BJ (cell line): ENCODE measurements at places on chromosomes 3 and 15. TPM values are rescaled to one million over a fixed set of nuclear protein-coding genes. Genes with fewer than 3 reads are reported as not detected.
A peak's percentile ranks its signal among the peaks of the same experiment; 100 is the strongest.

GRCh38 chr15:99592145-99592791, 26.5 kb downstream of the MEF2A start:
- no peak for DNase-seq

DNA sequence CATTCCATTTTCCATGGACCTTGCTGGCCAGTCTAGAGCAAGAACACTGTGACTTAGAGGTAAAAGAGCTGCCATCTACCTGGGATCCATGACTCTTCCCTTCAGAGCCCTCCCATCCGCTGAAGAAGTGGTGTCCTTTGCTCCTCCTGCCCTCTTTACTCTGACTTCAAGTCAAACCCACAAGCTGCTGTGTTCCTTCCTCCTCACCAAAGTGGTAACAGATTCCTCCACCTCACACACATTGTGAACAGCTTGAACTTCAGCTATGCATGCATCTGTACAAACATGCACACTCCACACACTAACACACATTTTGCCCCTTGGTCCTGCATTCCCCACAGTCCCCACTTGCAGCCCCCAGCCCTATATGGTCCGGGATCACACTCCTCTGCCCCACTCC, 990 bp downstream of the IQCF5 start:
- no peak for DNase-seq

GRCh38 chr3:126133606-126134005, 46.8 kb downstream of the ALDH1L1 start:
- DNase-seq: no peak

Gene BTD
- 24.8 and 26.6 TPM in 2 replicates for polyA plus RNA-seq

Gene SENP8
- 3.1 and 6.0 TPM in 2 replicates for polyA plus RNA-seq

Gene NECTIN3
- 24.7 and 47.6 TPM in 2 replicates for polyA plus RNA-seq

GRCh38 chr3:50359760-50360110, 414 bp upstream of the TMEM115 start:
- no peak for DNase-seq

DNA sequence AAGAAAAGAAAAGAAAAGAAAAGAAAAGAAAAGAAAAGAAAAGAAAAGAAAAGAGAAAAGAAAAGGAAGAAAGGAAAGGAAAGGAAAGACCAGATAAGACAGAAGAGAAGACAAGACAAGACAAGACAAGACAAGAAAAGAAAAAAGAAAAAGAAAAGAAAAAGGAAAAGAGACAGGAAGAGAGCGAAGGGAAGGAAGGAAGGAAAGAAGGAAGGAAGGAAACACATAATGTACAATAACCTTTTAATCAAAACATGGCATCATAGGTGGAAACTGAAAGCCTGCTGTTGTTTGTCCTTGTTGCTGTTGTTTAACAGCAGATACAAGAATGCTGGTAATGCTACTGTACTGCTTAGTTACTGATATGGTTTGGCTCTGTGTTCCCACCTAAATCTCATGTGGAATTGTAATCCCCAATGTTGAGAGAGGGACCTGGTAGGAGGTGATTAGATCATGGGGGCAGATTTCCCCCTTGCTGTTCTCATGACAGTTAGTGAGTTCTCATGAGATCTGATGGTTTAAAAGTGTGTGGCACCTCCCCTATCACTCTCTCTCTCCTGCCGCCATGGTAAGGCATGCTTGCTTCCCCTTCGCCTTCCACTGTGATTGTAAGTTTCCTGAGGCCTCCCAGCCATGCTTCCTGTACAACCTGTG, 67.3 kb downstream of the MCF2L2 start:
- DNase-seq: no peak

DNA sequence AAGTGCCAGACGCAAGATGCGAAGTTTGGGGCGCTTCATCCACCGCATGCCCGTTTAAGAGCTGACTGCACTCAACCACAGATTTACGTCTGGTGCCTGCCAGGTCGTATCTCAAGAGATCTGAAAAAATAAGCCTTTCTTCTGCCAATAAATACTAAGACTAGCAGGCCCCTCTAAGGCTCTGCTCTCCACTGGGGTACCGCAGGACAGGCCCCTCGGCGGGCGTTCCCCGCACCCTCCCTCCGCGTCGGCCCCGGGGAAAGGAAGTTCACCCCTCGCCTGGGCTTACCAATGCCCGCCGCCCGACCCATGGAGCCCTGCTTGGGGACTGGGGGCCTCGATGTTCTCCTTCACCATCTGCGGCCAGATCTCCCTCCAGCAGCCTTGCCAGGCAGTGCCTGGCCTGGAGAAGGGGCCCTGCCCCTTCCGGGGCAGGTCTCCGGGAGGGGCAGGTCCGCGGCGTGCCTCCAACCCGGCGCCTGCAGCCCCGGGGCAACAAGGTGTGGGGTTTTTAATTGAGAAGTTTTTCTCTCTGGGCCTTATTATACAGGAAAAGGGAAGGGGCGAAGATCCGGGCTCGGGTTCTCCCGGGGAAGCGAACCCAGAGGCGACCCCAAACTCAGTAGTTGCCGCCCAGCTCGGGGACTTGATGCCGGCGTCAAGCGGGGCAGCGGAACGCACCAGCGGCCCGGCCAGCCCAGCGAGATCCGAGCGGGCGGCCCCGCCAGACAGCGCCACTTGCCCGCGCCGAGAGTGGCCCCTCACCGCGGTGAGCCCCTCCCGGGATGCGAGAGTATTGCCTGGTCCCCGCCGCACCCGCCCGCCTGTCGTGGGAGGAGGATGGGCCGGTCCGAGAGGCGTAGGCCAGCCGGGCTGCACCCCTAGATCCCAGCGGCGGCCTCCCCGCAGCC, 735 bp downstream of the GOLGA8B start:
- DNase-seq: no peak

Gene TGM5
- polyA plus RNA-seq: not detected in 2 replicates

Gene CRTC3
- polyA plus RNA-seq: 19.7 and 28.5 TPM in 2 replicates

DNA sequence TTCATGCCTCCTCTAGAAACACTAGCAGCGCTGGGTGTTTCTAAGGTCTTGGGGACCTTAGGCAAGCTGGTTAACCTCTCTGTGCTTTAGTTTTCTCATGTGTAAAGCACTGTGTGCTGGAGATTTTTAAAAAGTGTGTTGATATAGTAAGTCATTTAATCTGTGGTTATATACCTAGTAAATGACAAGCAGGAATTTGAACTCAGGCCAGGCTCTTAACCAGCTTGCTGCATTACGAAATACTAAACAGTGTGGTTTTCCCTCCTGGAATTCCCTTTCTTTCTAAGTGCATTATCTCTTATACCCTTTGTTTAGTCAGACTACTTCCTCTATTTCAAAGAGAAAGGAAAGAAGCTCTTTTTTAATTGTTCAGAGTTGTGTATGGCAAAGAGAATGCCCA, 26.5 kb downstream of the NEO1 start:
- peak; percentile 50 for DNase-seq

GRCh38 chr3:122021811-122022401, at the start of gene ILDR1:
Gene ILDR1, minus strand, starts transcription at chr3:122022247. Its CDS starts 170 bp downstream, at chr3:122022077.
- DNase-seq: no peak

GRCh38 chr15:47620960-47621681, 96.2 kb upstream of the SEMA6D start:
- no peak for DNase-seq

DNA sequence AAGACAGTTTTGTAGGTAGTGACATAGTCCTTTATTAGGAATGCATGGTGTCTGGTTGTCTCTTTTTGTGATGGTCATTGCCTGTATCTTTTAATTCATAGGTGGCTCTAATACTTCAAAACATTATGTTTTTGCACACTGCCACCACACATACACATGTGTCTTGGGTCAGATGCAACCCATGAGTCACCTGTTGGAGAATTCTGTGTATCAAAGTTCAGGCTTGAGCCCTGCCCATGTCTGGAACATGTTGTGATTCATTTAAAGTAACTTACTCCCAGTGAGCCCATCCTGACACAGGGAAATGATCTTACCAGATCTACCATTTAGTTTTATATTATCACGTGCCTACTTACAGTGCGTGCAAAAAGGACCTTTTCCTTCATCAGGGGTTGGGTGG, 142.7 kb downstream of the GHSR start:
- no peak for DNase-seq

DNA sequence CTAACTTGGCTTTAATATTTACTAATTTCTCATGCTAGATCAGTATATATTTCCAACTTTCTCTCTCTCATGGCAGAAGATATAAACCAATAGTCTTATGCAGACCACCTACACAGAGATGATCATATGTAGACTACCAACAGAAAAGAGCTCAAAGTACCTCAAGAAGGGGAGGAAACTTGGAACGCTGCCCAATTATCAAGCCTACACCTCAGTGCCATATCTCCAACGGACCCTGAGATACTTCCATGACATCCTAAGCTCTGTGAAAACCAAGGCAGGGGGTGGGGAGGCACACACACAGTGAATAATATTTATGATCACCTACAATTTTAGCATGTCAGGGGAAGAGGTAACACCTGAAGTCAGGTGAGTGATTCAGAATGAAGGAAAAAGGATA, 100.6 kb downstream of the STAG1 start:
- DNase-seq: no peak

- no peak for DNase-seq
These were observed 54.7 kb downstream of the CLDN11 start for GRCh38 chr3:170473358-170473757.

DNA sequence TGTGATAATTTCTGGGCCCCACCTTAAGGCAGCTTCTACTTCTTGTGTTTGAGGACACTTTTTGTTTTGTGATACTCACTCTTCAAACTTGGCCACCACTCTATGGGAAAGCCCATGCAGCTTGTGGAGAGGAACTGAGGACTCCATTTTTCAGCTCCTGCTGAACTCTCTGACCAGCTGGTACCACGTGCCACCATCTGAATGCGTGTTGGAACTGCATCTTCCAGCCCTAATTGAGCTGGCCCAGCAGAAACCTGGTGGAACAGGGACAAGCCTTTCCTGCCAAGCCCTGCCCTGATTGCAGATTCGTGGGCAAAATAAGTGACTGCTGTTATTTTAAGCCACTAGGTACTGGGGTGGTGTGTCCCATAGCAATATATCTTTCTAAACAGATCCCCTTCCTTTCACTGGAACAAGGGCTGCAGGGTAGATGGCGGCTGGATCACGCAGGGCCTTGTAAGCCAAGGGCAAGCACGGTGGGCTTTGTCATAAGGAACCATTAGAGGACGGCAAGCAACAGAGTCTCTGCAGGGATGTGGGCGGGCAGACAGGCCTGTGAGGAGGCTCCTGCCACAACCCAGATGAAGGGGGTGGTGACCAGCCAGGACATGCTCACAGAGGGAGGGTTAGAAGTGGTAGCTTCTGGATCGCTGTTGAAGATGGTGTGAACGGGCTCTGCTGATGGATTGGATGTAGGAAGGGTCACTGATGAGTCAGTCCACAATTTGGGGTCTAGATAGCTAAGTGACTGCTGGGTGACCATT, 9.5 kb downstream of the H1-8 start:
- no peak for DNase-seq

DNA sequence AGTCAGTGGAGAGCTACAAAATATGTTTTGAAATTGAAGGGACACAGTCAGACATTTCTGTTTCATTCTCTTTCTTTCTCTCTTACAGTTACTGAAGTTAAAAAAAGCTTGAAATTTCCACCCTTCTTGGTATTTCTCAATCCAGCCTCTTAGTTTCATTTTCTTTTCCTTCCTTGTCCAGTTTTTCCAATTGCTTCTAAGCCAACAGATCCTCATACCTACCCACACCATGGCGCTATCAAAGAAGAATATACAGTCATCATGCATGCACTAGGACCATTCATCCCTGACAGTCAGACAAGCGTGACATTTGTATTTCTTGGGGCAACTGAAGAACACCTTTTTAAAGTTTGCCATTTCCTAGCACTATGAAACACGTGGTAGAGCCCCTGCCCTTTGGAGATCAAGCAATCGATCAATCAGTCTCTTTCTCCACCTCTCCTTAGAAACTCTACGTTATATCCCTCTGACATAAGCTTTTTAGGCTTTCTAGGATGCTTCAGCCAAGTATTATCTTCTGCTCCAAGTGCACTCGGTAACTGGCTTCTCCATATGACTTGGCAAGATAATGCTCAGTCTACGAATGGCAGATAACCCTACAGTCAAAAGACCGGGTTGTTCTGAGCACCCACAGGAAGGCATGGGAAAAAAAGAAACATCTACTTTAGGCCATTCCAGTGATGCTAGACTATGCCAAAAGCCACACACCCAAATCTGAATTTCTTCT, 65.4 kb downstream of the FBN1 start:
- no peak for DNase-seq

DNA sequence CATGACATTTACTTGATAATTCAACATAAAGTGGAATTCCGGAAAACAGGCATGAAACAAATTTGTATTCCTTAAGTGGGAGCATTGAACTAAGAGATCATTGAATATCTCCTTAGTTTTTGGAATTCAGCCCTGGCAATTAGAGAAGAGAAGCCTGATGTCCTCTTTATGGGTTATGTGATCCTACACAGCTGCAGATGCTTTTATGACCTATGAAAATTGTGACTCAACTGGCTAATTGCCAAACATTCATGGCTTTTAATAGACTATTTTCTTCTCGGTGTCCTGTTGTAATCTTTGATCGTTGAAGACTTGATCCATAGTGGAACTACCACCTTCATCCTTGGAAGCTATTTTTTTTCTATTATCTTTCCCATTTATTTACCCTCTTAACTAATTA, 46.1 kb downstream of the AGBL1 start:
- DNase-seq: no peak

DNA sequence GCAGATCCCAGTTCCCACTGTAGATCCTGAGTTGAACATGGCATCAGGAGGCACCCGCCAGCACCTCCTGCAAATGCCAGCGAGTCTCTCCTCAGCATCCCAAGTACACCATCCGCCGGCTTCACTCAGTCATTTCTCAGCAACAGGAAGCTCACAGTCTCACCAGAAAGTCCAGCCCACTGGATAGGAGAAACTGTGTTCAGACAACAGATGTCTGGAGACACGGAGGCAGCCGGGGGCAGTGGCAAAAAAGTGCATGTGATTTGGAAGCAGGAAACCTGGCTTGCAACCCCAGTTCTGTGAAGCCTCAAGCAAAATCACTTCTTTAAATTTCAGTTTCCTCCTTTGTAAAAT, 68.7 kb downstream of the SRGAP3 start:
- DNase-seq: no peak

DNA sequence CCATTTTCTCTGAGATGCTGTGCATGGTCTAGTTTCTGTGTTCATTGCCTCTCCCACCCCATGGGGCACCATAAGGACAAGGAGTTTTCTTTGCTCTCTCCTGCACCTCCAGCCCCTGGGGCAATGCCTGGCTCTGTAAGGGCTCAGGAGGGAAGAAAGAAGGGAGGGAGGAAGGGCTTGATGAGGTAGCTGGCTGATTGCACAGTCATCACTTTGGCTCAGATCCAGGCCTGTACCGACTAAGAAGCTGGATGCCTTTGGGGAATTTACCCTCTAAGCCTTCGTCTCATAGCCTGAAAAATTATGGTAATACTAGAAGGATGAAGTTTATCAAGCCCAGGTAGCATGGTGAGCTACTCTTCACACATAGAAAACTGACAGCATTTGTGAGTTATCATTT, 382.9 kb downstream of the GABRG3 start:
- DNase-seq: no peak

GRCh38 chr3:14827776-14828175, 9.0 kb downstream of the FGD5 start:
- DNase-seq: no peak

Gene LRRIQ4
- not detected in 2 replicates for polyA plus RNA-seq

GRCh38 chr3:9019259-9019961, 56.1 kb upstream of the RAD18 start:
- DNase-seq: no peak
